ENCODE measurements at places on chromosomes 13 and 19.

DNA sequence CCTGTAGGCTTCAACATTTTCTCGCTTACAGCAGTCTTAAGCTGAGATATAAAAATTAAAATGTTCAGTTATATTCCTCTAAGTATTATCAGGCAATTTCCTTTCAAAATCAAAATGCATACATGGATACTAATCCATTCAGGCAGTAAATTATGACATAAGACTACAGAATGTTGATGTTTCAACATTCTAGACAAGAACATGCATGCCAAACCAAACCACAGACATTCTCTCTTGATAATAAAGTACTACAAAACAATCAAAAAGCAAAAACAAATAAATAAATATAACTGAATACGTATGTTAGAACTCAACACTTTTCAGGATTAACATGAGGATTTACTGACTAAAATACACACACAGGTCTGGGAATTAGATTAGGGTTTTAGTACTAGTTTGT, 7.7 kb downstream of the DIS3 start:
- peak; percentile 35 for DNase-seq

DNA sequence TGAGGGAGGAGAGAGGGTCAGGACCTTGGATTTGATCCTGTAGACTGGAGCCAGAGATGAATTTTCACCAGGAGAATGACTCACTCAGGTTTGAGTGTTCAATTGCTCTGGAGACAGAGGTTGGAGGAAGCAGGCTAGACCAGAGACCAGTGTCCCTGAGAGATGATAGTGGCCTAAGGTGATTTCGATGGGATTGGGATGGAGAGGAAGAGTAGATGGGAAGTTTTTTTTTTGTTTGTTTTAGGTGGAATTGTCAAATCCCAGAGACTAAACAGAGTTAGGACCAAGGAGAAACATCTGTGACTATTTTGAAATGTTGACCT, 2.3 kb downstream of the CEBPG start:
- peak; percentile 36 for DNase-seq

GRCh38 chr13:32588736-32589135, 2.5 kb downstream of the PDS5B start:
- DNase-seq: peak; percentile 30

GRCh38 chr13:49254007-49254406, 6.3 kb downstream of the CDADC1 start:
- DNase-seq: no peak

DNA sequence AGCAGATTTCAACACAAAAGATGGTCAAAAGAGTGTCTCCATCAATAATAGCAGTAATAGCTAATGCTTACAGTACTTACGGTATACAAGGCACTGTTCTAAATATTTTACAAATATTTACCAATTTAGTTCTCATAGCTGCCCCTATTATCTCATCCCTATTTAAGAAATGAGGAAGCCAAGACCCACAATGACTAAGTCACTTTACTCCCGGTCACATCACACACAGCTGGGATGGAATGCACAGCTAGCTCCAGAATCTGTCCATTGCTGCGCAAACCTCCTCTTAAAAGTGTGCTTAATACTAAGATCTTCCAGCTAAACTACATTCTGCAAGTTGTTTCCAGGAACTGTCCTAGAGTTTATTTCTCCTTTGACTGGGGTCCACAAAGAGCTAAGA, 63.4 kb downstream of the RAP2A start:
- peak; percentile 8 for DNase-seq

GRCh38 chr13:30156270-30156669, 151.1 kb downstream of the KATNAL1 start:
- DNase-seq: no peak

- DNase-seq: peak; percentile 22
These were observed 1096.8 kb upstream of the PCDH20 start for GRCh38 chr13:62512194-62513141.

Data from cardiac fibroblast (primary cell).